Effector memory CD4-positive, alpha-beta T cell (primary cell): ENCODE measurements at places on chromosomes 3 and 15.

DNA sequence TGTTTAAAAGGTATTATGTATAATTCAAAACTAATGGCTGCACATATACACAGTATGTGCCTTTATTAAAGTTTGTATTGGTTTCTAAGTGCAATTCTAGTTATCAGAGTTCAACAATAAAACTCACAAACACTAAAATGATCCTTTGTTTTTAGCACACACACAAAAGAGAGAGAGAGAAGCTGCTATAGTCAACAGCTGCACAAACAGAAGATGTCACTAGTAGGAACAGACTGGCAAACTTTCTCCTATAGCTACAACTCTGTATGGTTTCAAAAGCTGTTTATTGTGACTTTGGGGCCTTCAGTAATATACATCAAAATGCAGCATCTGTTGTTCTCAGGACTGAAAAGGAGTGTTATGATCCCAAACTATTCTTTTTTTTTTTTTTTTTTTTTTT is 6.1 kb downstream of the SECISBP2L start:
- DNase-seq, result no peak

DNA sequence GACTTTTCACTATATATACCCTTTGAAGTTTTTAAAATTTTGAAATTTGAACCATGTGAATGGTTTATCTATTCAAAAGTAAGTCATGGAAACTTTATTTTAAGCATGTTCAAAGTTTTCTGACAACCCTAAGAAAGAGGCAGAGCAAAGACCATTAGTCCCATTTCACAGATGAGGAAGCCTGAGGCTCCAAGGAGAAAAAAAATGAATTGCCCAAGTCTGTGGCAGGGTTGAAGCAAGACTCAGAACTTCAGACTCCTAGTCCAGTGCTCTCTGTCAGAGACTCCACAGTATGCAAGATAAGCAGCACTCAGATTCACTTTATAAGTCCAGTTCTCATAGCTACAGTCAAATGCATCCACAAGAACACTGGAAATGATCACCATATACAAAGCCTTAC is 4.5 kb downstream of the RAB43 start:
- DNase-seq, result no peak

- DNase-seq, result no peak
Measured at GRCh38 chr3:108528459-108529252, 18.3 kb upstream of the MYH15 start.

DNA sequence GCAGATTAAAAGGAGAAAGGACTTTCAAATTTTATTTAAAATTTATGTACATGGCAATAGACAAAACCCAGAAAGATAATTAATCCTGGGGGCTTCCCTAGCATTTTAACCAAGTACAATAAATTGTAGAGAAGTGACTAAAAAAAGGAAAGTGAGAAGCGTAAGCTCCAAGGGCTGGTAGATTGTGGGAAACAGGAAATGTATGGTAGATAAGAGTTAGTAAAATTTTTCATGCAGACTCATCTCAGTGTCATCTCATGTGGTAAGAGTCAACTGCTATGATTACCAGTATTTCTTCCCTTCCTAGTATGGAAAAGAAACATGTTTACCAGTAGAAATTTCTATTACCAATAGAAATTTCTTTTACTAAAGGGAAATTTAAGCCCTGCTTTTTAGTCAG is 464.3 kb upstream of the AGTR1 start:
- DNase-seq, result no peak

DNA sequence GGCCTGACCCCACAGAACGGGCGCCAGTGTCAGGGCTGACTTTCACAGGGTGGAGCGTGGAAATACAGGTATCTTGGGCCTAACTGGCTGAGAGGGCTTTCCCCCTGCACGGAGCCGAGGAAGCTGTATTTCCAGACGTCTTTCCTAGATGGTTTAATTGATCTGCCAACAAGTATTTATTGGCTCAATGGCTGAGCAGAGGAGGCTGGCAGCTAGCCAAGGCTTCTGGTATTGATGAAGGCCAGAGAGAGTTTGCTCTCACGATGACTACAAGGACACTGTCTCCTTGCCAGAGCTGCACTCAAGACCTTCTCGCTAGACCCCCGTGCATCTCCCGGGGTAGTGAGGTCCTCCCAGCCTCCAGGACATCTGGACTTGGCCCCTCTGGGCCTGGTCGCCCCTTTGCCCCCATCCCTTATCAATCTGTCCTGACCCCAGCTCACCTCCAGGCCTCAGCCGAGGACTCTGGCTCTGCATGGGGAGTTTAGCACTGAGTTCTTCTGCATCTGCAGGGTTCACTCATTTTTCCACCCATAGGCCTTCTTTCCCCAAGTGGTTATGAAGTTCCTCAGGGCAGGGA is 20.6 kb downstream of the SPSB4 start:
- no peak for DNase-seq

- no peak for DNase-seq
Measured at GRCh38 chr3:135503065-135503759, 462.3 kb upstream of the PPP2R3A start.

DNA sequence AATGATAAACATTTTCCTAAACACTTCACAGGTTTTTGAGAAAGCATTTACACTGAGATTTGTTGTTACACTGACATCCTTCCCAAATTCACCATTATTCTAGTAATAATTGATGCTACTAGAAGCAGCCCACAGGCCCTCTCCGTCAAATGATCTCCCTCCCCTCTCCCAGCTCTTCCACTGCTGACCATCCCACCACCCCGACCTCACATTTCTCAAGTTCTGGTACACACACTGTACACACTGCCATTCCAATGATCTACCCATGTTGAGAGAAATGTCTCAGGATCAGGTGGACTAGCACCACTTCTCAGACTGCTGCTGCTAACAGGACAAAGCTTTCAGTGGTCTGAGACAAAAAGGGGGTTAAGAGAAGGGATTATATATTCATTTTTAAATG is 3.5 kb downstream of the TBC1D5 start:
- no peak for DNase-seq

DNA sequence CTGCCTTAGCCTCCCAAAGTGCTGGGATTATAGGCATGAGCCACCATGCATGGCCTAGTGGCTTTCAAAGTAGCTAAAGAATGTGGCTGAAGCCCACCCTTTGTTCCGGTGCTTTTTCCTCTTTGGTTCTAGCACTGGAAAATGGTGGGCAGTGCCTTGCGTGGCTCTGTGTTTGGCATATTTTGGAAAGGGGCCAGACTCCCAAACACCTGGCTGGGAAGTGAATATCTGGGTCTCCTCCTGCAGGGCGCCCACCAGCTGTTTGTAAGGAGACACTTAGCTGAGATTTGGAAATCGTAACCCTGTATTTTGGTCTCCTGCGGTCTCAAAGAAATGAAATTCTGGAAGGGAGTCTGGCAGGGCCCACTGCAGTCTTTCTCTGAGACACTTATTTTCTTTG is 336.4 kb downstream of the IL20RB start:
- no peak for DNase-seq

DNA sequence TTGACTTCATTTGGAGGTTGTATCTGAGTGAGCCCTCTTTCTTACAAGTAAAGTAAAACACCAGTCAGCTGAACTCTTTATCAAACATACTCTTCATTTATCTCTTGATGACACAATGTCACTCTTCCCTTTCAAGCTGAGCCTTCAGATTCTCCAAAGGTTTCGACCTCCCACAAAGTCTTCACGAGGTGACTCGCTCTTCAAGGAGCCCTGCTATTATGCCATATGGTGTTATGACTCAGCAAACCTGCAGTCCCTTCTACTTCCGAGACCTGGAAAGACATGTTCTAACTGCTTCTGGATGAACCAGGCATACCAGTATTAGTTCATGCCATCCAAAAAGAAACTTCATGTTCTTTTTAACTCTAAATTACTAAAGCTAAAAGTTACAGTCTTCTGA is 23.1 kb downstream of the AADAC start:
- no peak for DNase-seq

- DNase-seq, result no peak
Measured at GRCh38 chr3:9739181-9739580, 7.6 kb downstream of the BRPF1 start.

- DNase-seq, result no peak
Measured at GRCh38 chr3:148206446-148206845, 491.3 kb upstream of the AGTR1 start.

DNA sequence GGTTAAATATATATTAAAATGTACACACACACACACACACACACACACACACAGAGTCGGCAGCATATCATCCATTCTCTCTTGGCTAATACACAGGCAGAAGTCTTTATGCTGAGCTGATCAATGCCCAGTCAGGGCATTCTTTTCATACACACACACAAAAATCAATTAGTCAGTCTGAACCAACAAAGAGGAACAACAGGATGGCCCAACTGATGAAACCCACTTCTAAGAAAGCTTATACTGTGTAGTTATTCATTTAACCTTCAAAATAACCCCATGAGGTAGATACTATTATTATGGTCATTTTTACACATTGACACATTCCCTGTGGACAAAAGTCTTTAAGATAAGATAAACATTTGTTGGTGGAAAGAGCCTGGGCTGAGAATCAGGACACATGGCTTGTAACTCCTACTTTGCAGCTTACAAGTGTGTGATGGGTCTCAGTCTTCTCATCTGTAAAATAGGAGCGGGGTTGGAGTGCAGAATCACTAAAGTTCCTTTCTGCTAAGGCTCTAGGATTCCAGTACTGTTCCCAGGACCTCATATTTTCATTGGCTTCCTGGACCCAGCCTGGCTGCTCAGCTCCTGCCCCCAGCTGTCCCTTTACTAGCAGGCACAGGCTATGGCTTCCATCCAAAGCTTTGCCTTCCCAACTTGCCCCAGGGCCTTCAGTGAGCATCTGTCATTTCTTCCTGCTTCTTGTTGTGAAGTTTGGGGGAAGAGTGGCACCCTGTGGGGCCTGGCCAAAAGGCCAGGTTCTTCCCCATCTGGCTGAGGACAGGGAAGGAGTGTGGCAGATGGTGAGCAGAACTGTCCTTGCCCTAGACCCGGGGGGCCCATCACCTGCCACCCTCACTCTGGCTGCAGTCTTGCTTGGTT is 27.2 kb upstream of the GLCE start:
- DNase-seq, result no peak

- no peak for DNase-seq
Measured at GRCh38 chr15:34904527-34904926, 65.0 kb downstream of the AQR start.

- DNase-seq, result no peak
Measured at GRCh38 chr15:66872405-66872804, 170.4 kb downstream of the SMAD6 start.

DNA sequence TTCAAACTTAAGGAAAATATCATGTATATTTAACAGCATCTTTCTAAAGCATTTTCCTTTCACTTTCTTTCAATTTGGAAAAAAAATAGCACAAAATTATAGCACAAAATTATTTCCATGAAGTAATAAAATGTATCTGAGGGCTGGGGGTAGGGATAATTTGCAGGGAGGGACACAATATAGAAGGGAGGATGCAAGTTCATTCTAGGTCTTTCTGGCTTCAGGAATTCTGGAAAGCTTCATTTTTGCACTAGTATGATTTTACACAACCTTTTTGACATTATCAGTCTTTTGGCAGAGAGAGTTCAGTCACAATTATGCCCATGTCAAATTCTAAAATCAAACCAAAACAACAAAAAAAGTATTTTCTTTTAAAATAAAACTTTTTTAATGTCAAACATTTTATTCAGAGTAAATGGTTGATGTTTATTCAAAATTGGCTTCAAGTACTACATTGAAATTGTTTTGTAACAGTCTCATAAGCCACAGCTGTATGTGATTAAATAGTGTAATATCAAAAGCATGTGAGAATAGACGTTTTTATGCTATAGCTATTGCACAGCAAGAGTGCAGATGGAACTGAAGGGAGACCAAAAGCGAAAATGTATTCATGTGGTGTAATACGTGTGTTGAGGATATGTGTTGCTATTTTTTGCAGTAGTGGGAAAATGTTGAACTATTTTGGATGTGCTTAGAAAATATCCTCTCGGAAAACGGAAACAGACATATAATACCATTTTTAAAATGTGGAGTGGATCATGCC is 5.8 kb downstream of the RBMS3 start:
- no peak for DNase-seq

- no peak for DNase-seq
Measured at GRCh38 chr15:47975427-47975826, 145.4 kb upstream of the SLC24A5 start.

DNA sequence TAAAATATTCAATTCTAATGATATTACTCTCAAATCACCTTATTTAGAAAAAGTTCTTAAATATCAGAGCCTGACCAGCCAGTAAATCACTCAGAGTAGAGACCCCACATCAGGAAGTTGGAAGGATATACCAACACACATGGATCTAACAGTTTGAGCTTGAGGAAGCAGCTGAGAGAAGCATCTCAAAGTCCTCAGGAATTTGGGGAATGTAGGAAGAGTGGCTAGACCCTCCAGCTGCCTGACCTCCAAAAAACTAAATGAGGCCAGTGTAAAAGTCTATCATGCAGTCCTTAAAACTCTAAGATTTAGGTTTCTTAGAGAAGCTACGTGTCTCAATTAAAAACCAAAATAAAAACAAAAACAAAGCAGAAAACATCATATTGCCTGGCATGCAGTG is 55.4 kb downstream of the SETD2 start:
- DNase-seq, result no peak

- peak; percentile 41 for DNase-seq
Measured at GRCh38 chr3:50519471-50520089, 16.1 kb upstream of the CACNA2D2 start.

GRCh38 chr3:168877899-168878298 is 782.2 kb upstream of the GOLIM4 start:
- DNase-seq, result no peak

- no peak for DNase-seq
Measured at GRCh38 chr3:111593666-111594065, 1.5 kb downstream of the ZBED2 start.

GRCh38 chr3:109241459-109242186 is 74.7 kb downstream of the DPPA2 start:
- no peak for DNase-seq

DNA sequence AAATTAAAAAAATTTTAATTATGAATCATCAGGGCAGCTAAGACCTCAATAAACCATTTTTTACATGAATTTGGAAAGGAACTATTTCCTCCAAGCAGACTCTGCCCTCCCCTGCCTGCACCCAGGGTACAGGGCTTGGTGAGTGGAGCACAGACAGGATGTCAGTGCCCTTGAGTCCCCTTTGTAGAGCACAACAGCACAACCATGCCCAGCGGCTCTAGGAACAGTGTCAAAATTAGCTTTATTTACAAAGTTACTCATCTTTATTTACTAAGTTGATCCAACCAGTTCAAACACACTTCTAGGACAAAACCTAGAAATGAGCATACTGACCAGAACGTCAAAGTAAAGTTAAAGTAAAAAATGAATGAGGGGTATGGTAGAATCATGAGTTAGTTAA is 90.6 kb upstream of the TSC22D2 start:
- no peak for DNase-seq
